NCI-H2081 (cell line): ENCODE measurements at places on chromosomes 12 and 14.
A peak's percentile ranks its signal among the peaks of the same experiment; 100 is the strongest.

GRCh38 chr14:20671597-20672283, 12.6 kb upstream of the RNASE4 start:
- no peak for DNase-seq

DNA sequence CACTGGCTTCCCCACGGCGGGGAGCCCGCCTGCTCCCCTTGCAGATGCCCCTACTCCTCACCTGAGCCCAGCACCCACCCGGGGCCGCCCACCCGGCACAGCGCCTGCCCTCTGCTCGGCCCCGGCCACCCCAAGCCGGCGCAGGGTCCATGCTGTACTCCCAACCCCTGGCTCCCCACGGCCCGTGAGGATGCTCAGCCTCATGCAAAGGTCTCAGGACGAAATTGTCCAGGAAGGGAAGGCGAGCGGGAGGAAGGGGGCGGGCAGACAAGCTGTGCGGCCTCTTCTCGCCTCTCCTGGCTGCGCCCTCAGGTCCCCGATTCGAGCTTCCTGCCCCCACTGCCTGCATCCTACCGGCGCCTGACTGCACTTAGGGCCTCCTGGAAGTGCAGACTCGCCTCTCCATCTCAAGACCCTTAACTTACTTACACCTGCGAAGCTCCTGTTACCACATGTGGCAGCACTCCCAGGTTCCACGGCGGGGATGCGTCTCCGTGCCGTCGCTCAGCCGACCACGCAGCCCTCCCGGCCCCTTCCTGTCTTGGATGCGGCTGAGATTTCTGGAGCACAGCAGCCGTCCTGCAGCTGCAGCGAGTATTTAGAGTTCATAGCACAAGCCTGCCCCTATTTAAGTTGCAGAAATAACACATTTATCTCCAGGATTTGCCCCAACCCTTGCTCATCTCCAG, 18.0 kb downstream of the LRCOL1 start:
- DNase-seq, result no peak

- DNase-seq, result no peak
Observed at GRCh38 chr12:64998371-64999147, 122.5 kb downstream of the WIF1 start.

DNA sequence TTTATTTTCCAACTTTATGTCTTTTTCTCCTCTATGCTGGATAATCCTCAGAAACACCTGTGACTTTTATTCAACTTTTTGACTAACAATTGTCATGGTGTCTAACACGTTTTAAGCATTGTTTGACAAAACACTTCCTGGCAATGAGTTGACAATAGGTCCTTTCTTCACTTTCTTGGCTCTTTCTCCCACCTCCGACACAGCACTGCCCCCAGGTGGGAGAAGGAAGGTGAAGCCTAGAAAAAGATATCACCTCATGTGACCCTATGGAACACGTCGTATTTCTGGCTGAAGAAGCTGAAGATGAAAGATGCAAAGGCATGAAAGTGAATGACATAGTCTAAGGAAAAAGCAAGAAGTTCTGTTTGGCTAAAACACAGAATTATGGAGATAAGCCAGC, 430.0 kb downstream of the ETNK1 start:
- DNase-seq, result peak; percentile 35

- DNase-seq, result no peak
Observed at GRCh38 chr12:1787714-1788113, 32.7 kb upstream of the LRTM2 start.

- no peak for DNase-seq
Observed at GRCh38 chr12:51401020-51401419, 9.8 kb upstream of the GALNT6 start.

DNA sequence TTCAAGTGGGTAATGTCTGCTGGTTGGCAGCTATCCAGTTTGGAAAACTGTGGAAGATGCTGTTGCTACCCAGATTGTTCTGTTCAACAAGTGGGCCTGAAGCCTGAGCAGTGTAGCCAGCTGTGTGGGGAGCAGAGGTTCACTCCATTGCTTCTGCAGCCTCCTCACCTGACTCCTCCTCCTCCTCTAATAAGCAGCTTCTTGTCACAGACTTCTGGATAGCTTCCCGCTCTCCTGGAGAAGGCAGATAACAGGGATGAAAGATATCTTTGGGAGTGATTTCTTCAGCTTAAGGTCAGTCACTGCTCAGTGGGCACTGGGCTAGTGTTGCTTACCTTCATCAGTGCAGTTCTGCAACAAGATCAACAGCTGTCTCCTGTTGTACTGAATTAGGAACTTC, 2.0 kb downstream of the POP5 start:
- DNase-seq, result no peak

DNA sequence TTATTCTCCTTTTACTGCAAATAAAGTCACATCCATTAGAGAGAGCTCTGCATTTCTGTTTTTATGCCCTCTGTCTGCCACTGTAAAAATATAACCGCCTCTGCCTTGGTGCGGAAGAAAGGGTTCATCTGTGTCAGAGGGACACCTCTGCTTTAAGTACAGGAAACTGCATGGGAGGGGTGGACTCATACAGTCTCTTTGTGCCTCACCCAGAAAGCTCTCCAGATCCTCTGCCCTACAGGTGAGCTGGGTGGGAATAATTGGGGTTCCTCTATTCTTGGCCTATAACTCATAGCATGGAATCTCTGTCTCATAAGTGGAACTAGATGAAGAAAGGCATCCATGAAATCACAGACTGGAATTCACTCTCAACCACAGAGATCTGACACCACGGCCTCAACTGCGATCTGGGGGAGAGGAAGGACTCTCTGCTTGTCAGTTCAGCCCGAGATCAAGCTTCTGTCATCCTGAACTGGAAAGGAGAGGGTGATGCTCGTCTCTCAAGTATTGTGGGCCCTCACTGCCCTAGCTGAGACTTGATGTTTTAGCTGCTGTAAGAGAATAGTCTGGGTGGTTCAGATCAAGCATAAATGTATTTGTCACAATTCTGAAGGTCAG, 702.3 kb downstream of the TMEM121 start:
- no peak for DNase-seq

DNA sequence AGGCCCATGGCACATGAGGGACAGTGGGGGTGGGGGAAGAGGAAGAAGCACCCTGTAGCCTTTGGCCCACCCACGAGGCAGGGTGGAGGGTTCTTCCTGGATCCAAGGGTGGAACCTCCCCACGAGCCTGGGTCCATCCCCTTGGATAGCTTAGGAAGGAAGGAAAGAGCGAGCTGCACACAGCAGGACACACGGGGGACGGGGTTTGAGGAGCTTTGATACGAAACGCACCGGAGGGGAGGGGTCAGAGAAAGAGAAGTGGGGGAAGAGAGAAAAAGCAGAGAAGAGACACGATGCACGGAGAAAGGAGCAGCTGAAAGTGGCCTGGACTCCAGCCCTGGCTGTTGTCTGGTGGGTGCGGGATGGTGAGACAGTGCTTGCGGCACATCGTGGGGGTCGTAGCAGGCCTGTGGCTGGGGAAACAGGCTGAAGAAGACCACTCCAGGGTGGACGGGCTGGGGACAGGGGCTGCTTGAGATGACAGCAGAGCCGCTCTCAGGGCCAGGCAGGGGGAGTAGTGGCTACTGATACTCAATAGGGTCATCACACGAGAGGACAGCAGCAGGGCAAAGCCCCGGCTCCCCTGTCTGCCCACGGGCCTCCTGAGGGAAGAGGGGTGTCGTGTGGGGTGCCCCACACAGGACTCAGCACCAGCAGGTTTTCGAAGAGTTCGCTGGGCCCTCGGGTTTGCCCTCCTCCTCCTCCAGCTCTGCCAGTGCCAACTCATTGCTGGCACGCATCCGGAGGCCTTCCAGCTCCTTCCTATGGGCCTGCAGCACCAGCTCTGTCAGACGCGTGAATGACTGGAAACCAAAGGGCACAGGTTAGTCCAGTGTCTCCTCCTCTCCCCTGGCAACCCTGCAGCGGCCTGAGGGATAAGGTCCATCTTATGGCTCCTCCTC, 5.4 kb upstream of the GPX2 start:
- no peak for DNase-seq

- DNase-seq, result peak; percentile 92
Observed at GRCh38 chr14:23555882-23556699, at the start of gene THTPA. Gene THTPA, plus strand, starts transcription at chr14:23556271. Its CDS starts 487 bp downstream, at chr14:23556758.

- DNase-seq, result no peak
Observed at GRCh38 chr14:84671776-84672175, 858.2 kb upstream of the FLRT2 start.

DNA sequence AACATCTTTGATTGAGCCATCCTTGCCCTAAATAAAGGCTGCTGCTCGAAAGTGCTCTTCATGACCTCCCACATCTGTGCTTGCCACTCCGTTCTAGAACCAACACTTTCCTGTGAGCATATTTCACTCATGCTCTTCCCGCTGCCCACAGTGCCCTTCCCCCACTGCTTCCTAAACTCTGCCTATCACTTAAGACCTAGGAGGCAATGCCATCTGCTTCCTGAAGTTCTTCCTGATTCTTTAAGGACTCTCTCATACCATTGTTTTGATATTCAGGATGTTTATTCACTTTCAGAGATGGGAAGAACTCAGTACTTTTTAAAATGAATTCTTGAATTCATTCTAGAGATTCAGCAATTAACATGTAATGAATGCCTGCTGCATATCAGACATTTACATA, 49.9 kb downstream of the ZFYVE21 start:
- DNase-seq, result no peak

- no peak for DNase-seq
Observed at GRCh38 chr14:49982501-49982951, 89.6 kb downstream of the ARF6 start.

- DNase-seq, result no peak
Observed at GRCh38 chr12:128754275-128754674, 69.5 kb downstream of the SLC15A4 start.

DNA sequence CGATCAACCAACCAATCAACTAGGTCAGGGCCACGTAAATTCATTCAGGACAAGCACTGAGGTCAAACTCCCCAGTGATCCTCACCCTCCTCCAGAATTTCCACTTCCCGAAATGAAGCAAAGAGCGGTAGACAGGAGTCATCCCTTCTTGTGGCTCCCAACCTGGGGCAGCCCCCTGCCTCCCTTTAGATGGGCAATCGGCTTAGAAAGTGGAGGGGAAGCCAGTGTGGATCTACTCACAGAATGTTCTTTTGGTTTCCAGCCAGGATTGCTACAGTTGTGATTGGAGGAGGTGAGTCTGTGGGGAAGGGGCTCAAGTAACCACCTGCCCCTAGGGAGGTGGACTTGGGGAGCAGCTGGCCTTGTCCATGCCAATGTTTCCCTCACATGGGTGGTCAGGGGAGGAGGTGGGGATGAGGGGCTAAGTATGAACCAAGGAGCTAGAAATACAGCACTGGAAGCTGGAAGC, 4.1 kb downstream of the IFI27 start:
- no peak for DNase-seq

- no peak for DNase-seq
Observed at GRCh38 chr12:115542656-115543055, 734.8 kb downstream of the MED13L start.

- DNase-seq, result no peak
Observed at GRCh38 chr12:31431721-31432240, 105.8 kb upstream of the SINHCAF start.

GRCh38 chr14:68633131-68633991, 159.5 kb downstream of the ZFP36L1 start:
- DNase-seq, result no peak

- DNase-seq, result no peak
Observed at GRCh38 chr12:15688202-15688736, 100.9 kb downstream of the EPS8 start.

- DNase-seq, result no peak
Observed at GRCh38 chr14:24838945-24839616, 205.1 kb upstream of the GZMB start.

DNA sequence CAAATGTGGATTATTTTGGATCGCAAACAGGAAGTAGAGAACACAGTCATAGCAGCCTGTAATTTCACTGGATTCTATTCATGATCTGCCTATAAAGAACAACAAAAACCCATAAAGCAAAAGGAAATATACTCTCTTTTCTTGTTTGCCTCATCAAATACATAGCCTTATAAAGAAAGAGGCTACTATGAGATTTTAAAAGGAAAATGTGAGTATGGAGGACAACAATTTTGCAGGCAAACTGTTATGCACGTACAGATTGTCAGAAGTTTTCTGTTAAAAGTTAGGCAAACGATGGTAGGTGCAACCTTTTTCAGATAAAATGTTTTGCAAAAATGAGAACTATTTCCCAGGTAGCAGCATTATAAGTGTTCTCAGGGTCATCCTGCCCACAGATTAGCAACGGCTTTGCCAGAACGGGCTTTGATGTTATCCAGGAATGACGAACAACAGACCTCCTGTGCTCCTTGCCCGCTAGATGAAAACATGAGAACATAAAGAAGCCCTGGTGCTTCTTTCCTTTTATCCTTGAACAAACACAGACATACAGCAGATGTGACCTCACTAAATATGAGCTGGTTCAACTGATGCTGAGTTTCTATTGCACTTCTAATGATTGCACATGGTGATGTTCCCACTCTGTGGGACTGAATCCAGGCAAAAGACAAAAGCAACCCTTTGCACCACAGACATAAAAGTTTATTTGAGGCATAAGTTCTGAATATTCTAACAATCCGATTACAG, 88.1 kb downstream of the ITPR2 start:
- no peak for DNase-seq

- DNase-seq, result no peak
Observed at GRCh38 chr12:39824505-39825212, 205.1 kb upstream of the ABCD2 start.

DNA sequence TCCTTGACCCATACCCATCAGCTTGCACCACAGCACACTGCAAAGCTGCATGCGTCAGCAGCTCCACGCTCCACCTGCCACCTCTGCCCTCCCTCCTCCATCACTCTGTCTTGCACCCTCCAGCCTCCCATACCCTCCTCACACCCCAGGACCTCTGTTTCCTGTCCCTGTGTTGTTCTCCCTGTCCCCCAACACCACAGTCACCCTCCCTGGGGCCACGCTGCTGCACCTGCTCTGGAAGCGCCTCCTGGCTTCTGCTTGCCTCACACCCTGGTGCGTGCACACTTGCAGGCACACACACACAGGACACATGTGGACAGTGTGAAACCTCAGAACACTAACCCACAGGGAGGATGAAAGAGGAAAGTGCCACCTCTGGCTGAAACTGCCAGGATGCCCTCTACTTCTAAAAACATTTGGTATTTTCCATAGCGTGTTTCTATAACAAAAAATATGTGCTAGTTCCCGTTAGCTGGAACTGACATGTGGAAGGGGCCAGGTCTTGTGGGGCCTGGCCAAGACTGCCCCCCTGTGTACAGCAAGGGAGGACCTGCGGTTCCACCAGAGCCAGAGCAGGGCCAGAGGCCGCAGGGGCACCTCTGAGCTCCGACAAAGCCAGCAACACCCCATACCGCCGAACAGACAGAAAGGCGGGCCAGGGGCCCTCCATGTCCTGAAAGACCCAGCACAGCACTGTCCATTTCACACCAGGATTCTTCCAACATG, 10.0 kb downstream of the BRF1 start:
- no peak for DNase-seq

GRCh38 chr12:13210236-13211190, 14.0 kb downstream of the EMP1 start:
- DNase-seq, result no peak
